Fibroblast of the aortic adventitia (primary cell): ENCODE measurements at places on chromosomes 3 and 15. TPM values are rescaled to one million over a fixed set of nuclear protein-coding genes. Genes with fewer than 3 reads are reported as not detected.
A peak's percentile ranks its signal among the peaks of the same experiment; 100 is the strongest.

The RYK gene
- 36.5 and 87.2 TPM in 2 replicates for total RNA-seq

The TEX9 gene
- 8.3 and 12.5 TPM in 2 replicates for total RNA-seq

DNA sequence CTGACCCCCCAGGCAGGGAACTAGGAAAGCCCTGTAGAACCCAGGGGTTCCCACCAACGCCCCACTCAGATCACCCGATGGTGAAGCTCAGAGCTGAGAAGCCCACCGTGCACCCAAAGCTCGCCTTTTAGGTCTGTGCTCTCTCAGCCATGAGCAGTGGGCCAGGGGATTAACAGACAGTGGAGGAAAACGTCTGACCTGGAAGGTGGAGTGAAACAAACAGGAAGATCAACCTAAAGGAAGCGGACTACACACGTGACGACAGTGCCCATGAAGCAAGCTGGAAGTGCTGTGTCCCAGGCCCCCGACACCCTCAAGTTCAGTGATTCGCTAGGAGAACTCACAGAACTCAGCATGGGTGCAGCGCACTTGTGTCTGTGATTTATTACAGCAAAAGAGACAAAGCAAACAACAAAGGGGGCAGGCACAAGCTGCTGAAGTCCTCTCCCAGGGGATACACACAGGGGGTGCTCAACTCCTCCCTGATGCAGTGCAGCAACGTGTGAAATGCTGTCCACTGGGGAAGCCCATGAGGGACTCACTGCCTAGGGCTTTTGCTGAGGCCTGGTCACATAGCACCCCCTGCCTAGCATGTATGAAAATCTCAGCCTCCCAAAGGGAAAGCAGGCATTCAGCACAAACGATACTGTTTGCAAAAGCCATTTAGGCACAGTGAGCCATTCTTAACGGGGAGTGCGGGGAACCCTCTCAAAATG, 43.5 kb downstream of the CFAP92 start:
- peak; percentile 46 for DNase-seq

GRCh38 chr15:29435811-29436210, 166.2 kb upstream of the NSMCE3 start:
- DNase-seq = no peak

DNA sequence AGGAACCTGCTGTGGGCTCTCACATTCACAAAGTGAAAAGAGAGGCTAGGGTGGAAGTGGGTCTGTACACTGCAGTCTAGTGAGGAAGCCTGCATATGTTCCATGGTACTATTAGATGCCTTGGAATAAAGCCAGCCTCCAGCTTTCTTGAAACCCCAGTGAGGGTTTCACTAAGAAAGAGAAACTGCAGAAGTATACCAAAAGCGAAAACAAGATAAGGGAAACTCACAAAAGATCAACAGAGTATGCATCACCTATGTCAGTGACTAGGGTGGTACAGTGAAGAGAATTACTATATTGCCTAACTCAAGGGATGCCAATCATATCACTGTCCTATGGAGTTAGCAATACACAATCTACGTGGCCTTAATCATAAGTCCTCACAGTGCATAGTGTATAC, 212.5 kb upstream of the GADL1 start:
- DNase-seq = peak; percentile 40

DNA sequence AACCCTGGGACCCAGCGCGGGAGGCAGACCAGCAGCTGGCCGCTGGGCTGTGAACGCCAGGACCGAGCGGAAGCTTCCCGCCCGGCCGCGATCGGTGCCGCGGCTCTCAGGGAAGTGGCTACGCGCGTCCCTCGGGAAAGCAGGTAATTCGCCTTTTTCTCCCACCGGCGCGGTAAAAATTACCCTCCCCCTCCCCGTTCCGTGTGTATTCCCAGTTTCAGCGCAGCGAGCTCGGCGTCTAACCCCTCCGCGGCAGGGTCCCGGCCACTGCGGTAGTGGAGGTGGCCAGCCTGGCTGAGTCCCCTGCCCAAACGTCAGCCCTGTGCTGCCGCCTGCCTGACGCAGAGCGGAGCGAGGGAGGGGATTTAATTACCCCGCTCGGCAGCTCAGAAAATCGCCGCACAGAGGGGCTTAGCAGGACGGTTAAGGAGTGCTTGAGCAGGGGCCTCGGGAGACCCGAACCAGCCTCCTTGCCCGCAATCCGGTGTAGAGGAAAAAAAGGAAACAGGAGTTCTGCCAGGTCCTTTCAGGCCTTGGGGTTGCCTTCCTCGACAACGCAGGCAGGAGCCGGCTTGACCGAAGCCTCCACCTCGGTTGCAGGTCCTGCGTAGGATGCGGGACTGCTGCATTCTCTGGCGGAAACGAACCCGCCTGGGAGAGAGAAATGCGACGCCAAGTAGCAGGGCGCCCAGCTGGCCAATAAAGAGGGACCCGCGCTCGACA, 2.9 kb downstream of the GATA2 start:
- DNase-seq = peak; percentile 49

- no peak for DNase-seq
Measured at GRCh38 chr3:54125300-54125699, 2.9 kb downstream of the CACNA2D3 start.

DNA sequence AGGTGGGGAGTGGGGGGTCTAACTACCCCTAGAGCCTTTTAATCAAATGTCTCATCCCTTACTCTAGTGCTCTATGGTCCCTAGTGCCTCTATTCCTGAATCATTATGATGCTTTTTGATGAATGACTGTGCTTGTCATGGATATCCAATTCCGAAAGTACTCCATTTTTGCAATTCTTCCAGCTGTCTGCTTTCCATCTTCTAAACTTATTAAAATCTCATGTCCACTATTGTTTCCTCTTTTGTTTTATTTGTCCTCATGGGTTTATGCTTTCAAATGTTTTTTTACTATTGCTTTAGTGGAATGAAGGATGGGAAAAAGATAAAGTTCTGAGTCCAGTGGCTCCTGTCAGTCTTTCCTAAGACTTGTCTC, 77.2 kb upstream of the KCNMB2 start:
- no peak for DNase-seq
